ENCODE measurements at places on chromosomes 2 and 18. TPM values are rescaled to one million over a fixed set of nuclear protein-coding genes. Genes with fewer than 3 reads are reported as not detected.

- H3K27me3 ChIP-seq = no peaks in the 10 kb centered on the region
- no peak overlapping the region for H3K4me3 ChIP-seq
- H3K36me3 ChIP-seq = peaks cover 18% of the 10 kb centered on the region
- no peak for DNase-seq
These were observed 107.9 kb downstream of the ALPK2 start for GRCh38 chr18:58520969-58521368.

DNA sequence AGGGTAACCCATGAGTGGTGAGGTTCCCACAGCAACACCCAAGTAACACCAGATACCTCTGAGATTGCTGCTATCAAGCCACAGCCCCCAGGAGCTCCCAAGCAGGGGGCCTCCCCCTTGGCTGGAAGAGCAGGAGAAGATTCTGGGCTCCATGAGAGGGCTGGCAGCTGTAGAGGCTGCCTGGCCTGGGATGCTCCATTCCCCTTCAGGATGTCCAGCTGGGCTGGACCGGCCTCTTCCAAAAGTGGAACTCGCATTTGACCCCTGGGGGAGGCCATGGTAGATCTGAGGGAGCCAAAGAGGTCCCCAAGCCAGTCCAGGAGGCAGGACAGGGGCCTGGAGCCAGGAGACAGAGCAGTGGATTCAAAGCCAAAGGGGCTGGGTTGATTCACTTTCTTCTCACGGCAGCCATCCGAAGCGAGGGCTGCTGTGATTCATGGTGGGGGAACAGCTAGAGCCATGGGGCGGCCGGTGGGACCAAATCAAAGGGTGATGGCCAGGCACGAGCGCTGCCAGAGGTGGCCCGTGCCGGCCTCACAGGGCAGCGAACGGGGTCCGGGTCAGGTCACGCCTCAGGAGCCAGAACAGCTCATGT is 95.3 kb upstream of the ID2 start:
- peaks cover 2% of the 10 kb centered on the region for H3K4me1 ChIP-seq
- no peak for DNase-seq
- no peak overlapping the region for H3K27ac ChIP-seq

- H3K27ac ChIP-seq = no peak overlapping the region
- no peaks in the 10 kb centered on the region for H3K36me3 ChIP-seq
These were observed 225.4 kb downstream of the LRRTM4 start for GRCh38 chr2:77296791-77297190.

Gene CXCR1
- 2.6 TPM for total RNA-seq

DNA sequence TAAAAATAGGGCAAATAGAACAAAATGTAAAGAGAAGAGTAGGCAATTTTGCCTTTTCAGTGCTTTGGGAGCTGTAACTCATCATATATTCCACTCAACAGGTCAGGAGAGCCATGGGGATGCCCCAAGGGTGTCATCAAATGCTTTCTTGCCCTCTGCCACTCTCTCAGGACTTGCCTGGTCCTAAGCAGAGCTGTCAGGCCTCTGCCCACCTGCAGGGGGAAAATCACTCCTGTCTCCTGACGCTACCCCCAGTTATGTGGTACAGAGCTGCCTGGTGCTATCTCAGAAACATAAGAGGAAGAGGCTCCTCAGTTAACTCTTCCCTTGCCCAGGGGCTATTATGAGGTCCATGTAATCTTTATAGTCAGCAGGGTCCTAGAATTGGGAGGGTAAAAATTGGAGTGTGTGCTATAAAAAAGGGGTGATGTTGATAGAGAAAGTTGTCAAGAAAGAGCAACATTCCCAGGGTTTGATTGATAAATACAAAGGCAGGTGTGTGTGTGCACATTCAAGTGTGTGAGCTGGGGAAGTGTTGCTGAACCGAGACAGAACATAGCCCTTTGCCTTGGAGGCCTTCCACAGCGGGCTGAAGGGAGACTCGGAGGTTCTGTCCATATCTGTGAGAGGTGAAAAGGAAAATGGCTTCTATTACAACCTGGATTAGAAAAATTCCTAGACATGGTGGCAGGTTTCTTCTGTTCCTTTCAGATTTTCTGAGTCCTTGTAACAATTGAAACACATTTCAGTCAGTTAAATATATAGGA is 25.4 kb downstream of the PTPRM start:
- no peaks in the 10 kb centered on the region for H3K36me3 ChIP-seq
- H3K4me3 ChIP-seq = no peak overlapping the region
- no peak for DNase-seq
- H3K4me1 ChIP-seq = peaks cover 99% of the 10 kb centered on the region
- H3K27me3 ChIP-seq = no peaks in the 10 kb centered on the region

Gene ARHGAP28
- total RNA-seq = 0.82 TPM

Gene AMER3
- total RNA-seq = not detected

DNA sequence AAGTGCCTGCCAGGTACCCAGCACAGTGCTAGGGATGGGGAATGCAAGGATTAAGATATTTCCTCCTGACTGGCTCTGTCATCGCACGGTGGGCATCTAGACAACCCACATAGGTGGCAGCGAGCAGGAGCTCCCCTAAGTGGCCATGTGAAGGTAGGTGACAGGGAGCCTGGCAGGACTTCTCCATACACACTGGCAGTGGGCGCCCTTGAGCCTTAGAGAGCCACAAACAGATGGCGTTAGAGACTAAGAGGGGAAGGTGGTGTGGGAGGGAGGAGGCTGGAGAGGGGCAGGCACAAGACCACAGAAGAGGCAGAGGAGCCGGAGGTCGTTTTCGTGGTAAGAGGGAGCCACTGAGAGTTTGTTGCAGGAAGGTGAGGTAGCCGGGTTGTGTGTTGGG is 15.2 kb downstream of the PRELID3A start:
- H3K4me1 ChIP-seq = peaks cover 11% of the 10 kb centered on the region
- no peak overlapping the region for H3K27ac ChIP-seq
- no peaks in the 10 kb centered on the region for H3K27me3 ChIP-seq
- peaks cover 4% of the 10 kb centered on the region for H3K36me3 ChIP-seq
- no peak for DNase-seq

GRCh38 chr2:99573634-99574251 is 83.9 kb upstream of the REV1 start:
- no peaks in the 10 kb centered on the region for H3K27me3 ChIP-seq
- H3K36me3 ChIP-seq = no peaks in the 10 kb centered on the region
- no peak for DNase-seq
- peak overlapping the region; percentile 28 for H3K27ac ChIP-seq
